AG09309 (cell line): ENCODE measurements at places on chromosomes 4 and X.

GRCh38 chr4:26351685-26352084 lies 30.9 kb downstream of the RBPJ start:
- no peak for DNase-seq

- DNase-seq = no peak
Measured at GRCh38 chr4:83890231-83890630, 354.3 kb downstream of the GPAT3 start.

DNA sequence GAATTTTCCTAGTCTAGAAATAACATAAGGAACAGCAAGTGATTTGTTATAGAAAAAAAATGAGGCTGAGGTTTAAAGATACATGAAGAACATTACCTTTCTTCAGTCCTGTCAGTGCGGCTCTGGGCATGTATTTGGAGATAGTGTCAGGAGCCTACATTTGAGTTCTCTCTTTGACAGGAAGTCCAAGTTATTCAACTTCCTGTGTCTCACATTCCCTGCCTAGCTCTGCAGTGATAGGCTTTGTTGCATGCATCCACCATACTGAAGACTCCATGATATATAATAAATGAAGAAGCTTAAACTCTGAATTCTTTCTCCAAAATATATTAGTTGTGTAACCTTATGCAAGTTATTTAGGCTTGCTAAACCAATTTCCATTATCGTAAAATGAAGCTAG lies 148.7 kb downstream of the RELL1 start:
- no peak for DNase-seq

DNA sequence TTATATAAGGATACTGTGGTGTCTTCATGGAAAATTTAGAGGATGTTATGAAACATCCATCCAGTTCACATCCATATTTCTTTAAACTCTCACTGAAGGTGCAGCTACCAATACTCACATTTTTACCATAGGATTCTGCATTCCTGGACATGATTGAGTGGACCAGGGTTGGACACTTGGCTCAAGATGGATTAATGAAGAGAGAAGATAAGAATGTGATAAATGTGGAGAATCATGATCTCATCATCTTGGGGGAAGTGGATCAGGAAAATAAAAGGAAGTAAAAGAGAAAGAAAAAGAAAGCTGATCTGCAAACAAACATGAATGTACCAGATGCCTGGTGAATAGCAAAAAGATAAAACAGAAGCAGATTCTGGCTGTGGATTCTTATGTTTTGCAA lies 175.4 kb downstream of the NPFFR2 start:
- DNase-seq = no peak

- DNase-seq = no peak
Measured at GRCh38 chr4:111542056-111542455, 603.2 kb upstream of the FAM241A start.

GRCh38 chrX:47862680-47863079 lies 26.0 kb downstream of the ZNF81 start:
- DNase-seq = no peak

GRCh38 chr4:118974758-118975157 lies 86.1 kb downstream of the SYNPO2 start:
- DNase-seq = no peak

DNA sequence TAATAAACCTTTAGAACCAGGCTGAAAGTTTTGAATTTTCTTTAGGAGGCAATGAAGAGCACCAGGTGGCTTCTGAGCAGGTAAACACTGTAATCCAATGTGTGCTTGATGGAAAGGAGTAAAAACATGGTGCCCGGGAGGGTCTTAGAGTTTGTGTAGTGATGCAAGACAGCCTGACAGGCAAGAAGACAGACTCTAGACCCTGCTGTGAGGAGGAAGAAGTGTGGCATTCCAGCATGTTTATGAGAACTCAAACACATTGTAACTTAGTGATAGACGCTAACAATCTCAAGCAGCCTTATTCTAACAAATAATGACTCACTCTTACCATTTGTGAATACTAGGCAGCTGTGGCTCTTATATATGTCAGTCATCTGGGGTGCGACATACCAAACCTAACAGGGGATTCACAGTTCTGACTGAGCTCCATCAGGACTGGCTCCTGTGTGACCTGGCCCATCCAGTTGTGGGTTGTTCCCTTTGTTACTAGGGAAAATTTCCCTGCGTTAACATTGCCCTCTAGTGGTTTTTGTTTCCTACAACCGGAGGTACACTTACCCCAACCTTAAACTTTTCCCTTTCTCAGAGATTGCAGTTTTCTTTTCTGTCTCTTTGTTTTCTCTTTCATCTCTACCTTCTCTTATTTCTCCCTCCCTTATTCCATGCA lies 53.8 kb downstream of the VSIG4 start:
- DNase-seq = no peak

DNA sequence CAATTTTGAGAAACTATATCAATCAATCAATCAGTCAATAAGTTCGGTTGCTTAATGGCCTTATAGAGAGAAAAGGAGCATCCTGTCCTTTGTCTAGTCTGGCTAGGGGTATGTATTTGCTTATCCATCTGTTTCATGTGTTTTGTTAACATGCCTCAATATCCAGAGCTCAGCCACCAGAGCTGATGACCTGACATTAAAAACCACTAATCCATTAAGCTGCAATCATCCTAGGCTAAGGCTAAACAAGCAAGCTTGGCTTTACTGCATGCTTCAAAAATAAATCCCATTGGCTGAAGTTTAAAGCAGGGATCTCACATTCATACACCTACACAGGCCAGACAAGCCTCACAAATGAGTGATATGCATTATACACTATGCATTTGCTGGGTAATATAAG lies 139.7 kb downstream of the INPP4B start:
- no peak for DNase-seq

- no peak for DNase-seq
Measured at GRCh38 chrX:114268643-114269042, 315.2 kb upstream of the HTR2C start.

DNA sequence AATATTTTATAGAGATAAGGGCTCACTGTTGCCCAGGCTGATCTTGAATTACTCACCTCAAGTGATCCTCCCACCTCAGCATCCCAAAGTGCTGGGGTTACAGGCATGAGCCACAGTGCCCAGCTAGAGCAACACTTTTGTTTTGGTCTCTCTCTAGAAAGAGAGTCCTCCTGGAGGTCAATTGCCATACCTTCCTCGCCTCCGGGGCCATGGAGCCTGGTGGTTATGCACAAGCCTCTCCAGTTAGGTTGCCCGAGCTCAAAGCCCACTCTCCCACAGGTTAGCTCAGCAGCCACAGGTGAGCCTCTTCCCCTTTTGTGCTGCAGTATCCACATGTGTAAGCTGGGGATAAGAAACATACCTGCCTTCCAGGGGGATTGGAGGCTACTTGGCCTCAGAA lies 24.2 kb upstream of the MAN2B2 start:
- DNase-seq = no peak

DNA sequence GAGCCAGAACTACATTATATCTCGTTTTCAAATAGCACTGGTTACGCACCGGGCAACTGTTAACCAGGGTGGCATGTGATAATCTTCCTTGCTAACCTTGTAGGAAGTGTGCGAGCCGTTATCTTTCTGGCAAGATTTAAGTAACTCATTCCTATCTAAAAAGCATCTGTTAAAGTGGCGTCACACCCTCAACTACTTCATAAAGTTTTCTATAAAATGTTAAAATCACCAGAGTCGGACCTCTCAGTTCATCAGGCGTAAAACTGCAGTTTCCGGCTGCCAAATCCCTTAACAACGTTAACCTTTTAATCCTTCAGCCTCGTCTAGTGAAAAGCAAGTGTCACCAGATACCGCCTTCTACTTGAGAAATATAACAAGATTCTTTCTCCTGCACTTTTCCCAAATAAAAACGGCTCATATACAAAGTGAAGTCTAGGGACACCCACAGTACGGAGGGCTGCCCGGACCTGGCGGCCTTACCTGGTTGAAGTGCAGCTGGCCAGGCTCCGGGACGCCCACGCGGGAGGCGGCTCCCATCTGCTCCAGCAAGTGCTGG lies 1.2 kb downstream of the SLC39A8 start:
- DNase-seq = no peak

- no peak for DNase-seq
Measured at GRCh38 chr4:121108557-121108956, 36.2 kb upstream of the NDNF start.

GRCh38 chr4:158841540-158841939 lies 72.7 kb downstream of the FNIP2 start:
- DNase-seq = no peak

DNA sequence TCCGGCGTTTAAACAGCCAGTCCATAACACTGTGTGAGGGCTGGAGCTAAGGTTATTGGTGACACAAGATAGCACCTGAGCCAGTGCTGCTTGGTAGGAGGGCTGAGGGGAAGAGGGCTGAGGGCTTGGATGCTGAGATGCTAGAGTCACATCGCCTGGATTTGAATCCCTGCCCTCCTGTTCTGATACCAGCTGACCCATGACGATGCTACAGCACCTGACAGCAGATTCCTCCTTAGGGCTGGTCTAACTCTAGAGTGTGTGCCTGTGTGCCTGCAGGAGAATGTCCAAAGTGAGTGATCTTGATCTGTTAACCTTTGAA lies 102.5 kb downstream of the PTTG2 start:
- DNase-seq = no peak

DNA sequence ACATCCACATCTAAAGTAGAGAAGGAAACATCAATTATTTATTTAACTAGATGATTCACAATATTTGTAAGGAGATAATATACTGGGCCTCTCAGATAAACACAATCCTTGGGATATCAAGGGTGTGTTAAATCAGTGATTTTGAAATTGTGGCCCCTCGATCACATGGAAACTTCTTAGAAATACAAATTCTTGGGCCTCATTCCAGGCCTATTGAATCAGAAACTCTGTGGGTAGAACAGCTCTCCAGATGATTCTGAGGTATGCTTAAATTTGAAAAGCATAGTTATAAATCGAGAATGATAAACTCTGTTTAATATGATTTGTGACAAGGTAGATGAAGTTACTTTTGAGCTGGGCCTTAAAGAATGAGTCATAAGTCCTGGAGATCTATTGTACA lies 64.3 kb upstream of the GPR174 start:
- no peak for DNase-seq

DNA sequence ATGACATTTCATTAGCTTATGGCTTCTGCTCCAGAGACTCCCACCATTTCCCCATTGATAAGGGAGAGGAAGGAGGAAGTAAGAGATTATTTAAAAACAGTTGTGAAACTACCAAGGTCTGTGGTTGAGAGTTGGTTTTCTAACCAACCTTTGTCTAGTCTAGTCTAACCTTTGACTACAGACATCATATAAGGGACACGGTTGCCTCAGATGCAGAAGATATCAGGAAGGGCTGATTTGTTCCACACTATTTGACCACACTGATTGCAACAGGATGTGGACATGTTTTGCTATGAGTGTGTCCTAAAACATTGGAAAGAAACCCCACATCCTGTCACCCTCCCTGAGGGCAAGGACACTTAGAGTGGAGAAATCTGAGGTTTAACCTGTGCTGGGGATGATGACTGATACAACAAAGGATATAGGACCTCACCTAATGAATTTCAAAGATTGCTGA lies 53.0 kb downstream of the COQ2 start:
- DNase-seq = no peak

- no peak for DNase-seq
Measured at GRCh38 chr4:182916483-182917181, 554 bp downstream of the DCTD start.

DNA sequence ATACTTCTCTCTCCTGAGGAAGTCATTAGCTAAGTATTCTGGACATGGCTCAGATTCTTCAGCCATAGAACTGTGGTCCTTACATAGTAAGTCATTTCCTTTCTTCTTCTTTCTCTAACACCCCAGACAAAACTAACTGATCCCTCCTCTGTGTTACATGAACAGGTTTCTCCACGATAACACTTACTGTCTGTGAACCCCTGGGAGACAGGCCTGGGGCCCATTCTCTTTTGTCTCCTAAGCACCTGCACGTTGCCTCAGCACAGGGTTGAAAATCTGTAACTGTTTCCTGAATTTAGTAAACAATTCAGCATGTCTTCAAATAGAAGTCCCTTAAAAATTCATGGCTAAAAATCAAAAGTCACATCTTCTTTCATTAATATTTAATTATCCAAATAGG lies 24.7 kb downstream of the APBB2 start:
- no peak for DNase-seq
